ENCODE measurements at places on chromosomes 1 and 21.

- DNase-seq = no peak
Observed at GRCh38 chr1:50967416-50968157, 2.5 kb upstream of the CDKN2C start.

- no peak for DNase-seq
Observed at GRCh38 chr1:175543447-175543846, 199.9 kb downstream of the TNR start.

DNA sequence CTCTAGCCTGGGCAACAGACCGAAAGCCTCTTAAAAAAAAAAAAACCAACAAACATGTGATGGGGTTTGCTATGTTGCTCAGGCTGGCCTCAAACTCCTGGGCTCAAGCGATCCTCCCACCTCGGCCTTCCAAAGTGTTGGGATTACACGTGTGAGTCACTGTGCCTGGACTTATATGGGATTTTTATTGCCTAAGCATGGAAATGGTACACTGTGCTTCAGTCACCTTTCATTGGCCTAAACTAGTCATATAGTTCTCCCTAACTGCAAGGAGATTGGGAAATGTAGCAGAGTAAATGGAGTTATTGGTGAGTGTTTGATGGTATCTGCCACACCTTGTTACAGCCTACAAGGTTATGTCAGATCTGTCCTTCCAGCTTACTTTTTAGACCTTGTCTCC lies 17.2 kb upstream of the MEF2D start:
- DNase-seq = no peak

DNA sequence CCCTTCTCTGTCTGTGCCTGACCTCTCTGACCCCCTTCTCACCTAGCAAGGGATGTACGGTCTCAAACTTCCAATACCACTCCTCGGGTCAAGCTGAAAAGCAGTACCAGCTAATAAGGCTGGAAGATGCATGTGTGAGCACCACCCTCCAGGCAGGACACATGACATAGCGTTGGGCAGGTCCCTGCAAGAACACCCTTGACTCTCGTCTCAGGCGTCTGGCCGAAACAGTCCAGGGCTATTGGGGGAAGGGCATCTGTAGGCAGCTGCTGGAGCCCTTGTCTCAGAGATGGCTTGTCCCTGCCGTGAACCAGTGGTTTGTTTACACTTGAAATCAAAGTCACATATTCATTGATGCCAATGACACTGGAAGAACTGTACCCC lies 56.5 kb downstream of the CD46 start:
- no peak for DNase-seq

DNA sequence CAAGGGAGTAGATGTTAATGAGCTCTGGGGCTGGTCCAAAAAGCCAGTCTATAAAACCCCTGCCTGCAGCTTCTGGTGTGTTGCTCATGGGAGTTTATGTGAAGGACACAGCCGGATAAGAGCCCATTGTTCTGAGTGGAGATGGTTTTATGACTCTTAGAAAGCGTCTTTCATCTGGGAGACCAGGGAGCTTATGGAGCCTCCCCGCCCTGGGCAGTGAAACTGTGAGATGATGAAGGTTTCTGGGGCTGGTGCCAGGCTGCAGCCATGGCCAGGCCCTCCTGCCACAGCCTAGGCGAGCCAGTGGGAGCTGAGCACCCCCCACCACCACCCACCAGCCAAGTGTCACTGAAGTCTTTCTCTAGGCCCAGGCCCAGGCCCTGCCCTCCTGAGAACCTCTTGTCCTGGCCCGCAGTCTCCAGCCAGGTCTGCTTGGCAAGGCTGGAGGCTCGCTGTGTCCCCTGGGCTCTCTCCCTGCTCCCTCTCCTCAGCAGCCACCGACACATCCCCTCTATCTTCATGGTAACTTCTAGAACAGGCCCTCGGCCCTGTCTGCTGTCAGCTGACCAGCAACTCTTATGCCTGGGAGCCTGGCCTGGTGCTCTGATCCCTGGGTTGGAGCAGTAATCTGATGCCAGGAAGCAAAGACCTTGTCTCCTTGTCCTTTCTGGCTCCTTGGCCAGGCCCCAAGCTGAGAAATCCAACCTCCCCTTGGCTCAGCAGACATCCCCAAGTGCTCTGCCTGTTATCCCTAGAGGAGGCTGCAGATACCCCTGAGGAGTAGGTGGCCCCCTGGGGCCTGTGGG lies 7.6 kb upstream of the ARHGEF10L start:
- DNase-seq = no peak

Measured in effector memory CD4-positive, alpha-beta T cell (primary cell).